Hippocampal formation (tissue), 2 donors: ENCODE measurements at places on chromosomes 7 and 10.

GRCh38 chr7:625376-625971 lies 101.0 kb upstream of the DNAAF5 start:
- no peak for DNase-seq

DNA sequence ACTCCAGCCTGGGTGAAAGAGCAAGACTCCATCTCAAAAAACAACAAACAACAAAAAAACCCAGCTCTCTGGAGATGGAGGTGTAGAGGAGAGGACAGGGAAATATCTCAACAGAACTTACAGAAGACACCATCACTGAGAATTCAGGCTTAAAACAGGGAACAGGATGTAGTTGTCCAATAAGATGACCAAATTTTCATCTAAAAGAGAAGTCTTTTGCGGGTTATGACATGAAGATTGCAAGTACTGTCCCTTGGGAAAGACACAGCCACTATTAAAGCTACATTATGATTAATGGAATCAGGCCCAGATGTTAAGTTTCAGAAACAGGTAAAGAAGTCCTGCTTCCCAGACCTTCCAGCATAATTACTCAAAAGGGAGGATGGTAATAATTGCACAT lies 235.2 kb upstream of the NRP1 start:
- no peak for DNase-seq

- no peak for DNase-seq
Observed at GRCh38 chr7:31710171-31710570, 23.2 kb downstream of the PPP1R17 start.

DNA sequence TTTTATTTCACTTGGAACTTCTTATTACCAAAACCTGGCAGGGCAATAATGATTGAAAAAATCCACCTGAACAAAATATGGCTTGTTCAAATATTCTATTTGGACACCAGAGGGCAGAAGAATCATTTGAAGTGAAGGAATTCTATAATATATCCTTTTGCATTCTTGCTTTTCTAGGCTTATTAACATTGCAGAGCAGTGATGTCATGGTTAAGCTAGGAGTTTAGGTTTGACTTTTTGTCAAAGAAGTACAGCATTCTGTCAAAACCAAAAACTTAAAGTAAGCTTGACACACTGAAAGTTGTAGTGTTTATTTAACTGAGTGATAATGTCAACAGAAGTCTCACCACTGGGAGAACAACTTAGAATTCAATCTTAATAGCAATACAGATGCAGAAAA lies 156.0 kb downstream of the SEMA3D start:
- DNase-seq: no peak

DNA sequence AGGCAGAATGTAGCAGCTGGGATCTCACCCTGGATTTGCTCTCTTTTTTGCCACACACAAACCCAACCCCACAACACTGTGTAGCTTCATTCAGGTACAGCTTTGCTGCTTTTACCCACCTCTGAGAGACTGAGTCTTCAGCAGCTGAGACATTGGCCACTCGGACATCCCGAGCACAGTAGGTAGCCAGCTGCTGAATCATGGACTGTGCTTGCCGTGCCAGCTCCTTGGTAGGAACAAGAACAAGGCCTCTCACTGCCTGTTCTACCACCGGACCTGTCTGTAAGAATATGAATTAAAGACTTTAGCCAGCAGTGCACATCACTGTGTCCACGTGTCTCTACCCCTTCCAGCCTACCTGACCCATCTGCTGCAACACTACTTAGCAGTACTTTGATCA lies 937 bp downstream of the DDX56 start:
- no peak for DNase-seq

DNA sequence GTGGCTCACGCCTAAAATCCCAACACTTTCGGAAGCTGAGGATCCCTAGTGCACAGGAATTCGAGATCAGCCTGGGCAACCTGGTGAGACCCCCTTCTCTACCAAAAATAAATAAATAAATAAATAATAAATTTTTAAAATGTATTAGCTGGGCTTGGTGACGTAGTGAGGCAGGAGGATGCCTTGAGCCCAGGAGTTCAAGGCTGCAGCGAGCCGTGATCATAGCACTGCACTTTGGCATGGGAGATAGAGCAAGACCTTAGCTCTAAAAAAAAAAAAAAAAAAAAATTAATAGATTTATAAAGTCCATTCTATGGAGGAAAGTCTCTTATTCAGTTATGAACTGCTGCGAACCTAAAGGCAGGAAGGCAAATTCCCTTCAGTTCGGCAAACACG lies 1.1 kb upstream of the PTPN12 start:
- DNase-seq: no peak
